Stimulated activated CD4-positive, alpha-beta T cell treated with anti-CD3 and anti-CD28 coated beads, Interleukin-1b, Interleukin-23, amount 100 ng/mL, for 4 hours (primary cell): ENCODE measurements at places on chromosomes 16 and 17.
A peak's percentile ranks its signal among the peaks of the same experiment; 100 is the strongest.

DNA sequence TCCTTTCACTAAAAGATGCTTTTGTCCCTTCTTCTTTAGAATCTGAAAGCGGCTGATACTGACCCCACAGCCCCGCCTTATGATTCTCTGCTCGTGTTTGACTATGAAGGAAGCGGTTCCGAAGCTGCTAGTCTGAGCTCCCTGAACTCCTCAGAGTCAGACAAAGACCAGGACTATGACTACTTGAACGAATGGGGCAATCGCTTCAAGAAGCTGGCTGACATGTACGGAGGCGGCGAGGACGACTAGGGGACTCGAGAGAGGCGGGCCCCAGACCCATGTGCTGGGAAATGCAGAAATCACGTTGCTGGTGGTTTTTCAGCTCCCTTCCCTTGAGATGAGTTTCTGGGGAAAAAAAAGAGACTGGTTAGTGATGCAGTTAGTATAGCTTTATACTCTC, 10.1 kb upstream of the TANGO6 start:
- DNase-seq, result no peak

DNA sequence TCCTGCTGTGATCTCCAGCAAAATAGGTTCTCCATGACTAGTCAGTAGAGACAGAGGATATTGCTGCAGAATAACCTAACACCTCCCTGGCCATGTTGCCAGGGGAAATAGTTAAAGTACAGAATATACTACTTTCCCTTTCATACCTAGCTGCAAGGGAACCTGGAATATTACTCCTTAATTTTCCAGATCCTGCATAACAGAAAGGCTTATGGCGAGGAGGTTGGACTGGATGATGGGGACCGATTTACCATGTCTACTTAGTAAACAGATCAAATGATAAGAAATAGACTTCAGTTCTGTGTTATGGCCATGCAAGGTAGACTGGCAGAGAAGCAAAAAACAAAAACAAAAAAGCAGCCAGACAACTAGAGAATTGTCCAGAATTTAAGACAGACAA, 117.4 kb downstream of the MSI2 start:
- DNase-seq, result no peak

DNA sequence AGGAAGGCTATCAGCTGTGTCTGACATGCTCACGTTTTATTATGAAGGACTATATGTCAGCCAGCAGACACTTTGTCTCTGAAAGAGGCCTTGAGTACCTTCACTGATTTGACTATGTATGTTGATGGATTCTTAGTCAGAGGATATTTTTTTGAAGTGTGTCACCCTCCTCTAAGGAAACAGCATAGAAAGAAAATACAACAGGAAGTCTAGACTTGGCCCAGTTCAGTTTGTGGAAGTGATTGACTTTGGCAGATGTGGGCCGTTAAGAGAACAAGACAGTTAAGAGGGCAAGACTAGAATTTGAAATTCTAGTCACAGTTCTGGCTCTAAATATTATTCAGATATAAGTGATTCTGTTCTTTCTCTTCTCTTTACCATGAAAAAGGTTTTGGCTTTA, 471.5 kb downstream of the CDH8 start:
- DNase-seq, result no peak

- DNase-seq, result no peak
Measured at GRCh38 chr16:79825002-79825401, 224.5 kb upstream of the MAF start.

- DNase-seq, result peak; percentile 47
Measured at GRCh38 chr17:35046740-35047283, 16.7 kb downstream of the RFFL start.

GRCh38 chr17:76278952-76279741, 14.0 kb downstream of the UBALD2 start:
- peak; percentile 88 for DNase-seq

DNA sequence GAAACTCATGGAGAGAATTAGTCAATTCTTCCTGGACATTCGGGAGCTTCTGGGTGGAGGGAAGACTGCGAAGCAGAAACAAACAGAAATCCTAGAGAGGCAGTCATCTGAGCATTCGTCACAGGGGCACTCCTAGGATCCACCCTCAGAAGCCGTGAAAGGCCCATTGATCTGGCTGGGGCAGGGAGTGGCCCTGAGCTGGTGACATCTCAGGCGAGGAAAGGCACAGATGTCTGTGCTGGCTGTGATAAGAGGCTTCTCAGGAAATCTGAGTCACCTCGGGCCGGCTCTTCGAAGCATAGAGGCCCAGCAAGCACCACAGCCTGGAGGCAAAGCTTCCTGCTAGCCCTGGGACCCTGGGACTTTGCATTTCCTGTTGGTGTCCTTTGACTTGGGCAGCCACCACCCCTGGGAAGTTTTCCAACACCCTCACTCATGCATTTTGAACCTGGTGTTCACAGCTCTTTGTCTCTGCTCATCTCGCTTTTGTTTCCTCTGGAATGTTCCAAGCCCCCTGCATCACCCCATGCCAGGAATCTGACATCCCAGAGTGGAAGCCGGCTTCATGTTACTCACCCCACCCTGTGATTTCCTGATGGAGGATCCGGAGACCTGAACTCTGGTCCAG, 23.3 kb upstream of the CDRT4 start:
- DNase-seq, result no peak

DNA sequence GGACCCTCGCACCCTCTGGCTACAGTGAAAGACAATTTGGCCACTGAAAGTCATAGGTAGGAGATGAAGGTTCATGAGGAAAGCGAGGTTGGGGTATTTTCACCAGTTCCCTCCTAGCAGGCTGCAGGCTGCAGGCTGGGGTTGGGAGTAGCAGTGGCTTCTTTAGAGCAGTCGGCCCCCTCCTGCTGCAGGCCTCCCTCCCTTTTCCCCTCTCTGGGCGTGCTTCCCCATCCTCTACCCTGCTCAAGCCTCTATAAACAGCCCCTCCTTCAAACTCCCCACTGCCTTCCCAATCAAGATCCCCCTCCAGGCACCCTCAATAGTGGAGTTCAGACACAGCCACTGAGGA, 41.8 kb downstream of the GAS7 start:
- no peak for DNase-seq

DNA sequence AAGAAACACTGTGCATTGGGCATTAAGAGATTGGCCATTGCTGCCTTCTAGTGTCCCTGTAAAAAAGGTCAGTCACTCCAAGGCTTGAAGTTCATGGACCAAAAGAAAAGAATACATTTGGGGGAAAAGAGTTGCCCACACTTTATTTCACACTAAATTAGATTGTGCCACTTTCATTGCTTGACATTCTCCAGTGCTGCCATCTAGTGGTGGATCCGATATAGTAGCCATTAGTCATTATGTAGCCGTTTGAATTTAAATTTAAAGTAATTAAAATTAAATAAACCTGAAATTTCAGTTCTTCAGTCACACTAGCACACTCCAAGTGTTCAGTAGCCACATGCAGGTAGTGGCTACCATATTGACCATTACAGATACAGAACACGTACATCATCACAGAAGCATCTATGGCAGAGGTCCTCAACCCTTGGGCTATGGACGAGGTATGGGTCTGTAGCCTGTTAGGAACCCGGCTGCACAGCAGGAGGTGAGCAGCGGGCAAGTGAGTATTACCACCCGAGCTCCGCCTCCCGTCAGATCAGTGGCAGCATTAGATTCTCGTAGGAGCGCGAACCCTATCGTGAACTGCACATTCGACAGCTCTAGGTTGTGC, 21.9 kb upstream of the CDH5 start:
- peak; percentile 45 for DNase-seq

- DNase-seq, result no peak
Measured at GRCh38 chr17:12097326-12097725, 76.6 kb downstream of the MAP2K4 start.
